ENCODE measurements at places on chromosomes 4 and X.

DNA sequence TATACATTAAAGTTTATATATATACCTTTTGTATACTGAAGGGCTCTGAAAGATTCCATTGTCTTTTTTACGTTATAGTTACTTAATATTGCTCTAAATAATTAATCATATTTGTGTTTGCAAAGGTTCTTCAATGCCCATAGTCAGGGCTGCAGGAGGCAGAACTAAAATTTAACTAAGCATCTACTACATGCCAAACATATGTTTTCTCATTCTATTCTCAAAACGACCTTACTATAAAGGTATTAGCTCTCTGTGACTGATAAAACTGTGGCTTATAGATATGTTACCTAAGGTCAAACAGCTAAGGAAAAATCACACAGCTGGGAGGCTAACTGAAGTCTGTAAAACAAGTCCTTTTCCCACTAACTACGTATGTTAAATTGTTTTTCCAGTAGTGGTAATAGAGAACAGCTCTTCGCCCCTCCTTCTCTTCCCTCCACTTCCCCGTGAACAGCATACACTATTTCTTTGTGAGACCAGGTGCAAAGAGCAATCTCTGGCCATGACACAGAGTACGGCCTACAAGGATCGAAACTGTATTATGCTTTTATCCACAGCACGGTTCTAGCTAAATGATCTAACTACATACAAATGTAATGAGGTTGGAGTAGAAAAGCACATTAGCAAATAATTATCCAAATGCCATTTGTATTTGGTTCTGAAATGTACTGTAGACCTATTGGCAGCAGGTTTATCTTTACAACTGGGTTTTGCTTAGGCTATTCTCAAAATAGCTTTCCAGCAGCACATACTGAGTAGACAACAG is 1.7 kb downstream of the CNOT6L start:
- no peak for DNase-seq

GRCh38 chr4:162803378-162803777 is 363.3 kb downstream of the NAF1 start:
- no peak for DNase-seq

DNA sequence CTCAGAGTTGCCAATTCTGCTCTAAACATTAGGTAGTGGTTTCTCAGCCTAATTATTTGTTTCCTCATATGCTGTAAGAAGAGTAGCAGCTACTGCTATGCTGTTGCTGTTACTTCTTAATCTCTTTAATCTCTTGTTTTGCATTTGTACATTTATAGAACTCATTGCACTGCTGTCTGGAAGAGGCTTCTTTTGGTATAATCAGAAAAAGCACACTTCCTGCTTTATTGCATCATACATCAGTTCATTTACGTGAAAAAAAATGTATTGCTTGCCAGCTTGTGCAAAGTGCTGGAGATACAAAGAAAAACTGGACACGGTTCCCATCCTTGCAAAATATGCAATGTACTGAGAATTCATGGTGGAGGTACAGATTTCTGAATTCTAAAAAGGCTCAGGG is 332.0 kb downstream of the GRXCR1 start:
- DNase-seq = no peak

DNA sequence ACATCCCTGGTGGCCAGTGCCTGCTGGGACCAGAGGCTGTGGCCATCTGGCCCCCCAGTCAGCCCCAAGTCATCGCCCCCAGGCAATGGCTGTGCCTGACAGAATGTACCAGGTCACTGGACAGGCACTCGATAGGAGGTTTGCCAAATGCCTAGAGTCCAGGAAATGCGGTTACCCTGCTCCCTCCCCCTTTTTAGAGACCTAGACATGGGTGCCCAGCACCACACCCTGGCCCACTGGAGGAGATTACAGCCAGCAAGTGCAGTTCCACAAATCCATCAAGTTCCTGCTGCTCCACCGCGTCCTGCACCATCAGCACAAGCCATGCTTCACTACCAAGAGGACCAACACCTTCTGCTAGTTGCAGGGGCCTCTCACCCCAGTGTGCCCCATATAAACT is 16.2 kb upstream of the ZFX start:
- DNase-seq = no peak

- no peak for DNase-seq
Measured at GRCh38 chr4:76712564-76712963, 185.4 kb downstream of the SOWAHB start.

GRCh38 chrX:110252711-110253110 is 65.2 kb downstream of the AMMECR1 start:
- no peak for DNase-seq

DNA sequence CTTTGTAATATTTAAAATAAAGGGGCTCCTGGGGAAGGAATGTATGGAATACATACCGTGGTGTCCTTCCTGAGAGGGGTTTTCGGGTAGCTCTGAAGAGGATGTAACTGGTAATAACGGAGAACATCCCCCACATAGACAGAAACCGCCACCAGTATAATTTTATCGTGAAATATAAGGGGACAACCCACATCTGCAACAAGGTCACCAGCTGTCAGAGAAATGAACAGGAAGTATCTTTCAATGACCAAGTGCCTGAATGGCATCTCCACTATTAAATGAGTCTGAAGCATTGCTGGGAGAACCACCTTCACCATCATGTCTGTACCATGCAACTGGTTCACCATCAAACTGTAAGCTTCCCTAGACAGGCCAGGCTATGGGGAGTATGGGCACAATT is 31.7 kb downstream of the RNF175 start:
- DNase-seq = no peak

DNA sequence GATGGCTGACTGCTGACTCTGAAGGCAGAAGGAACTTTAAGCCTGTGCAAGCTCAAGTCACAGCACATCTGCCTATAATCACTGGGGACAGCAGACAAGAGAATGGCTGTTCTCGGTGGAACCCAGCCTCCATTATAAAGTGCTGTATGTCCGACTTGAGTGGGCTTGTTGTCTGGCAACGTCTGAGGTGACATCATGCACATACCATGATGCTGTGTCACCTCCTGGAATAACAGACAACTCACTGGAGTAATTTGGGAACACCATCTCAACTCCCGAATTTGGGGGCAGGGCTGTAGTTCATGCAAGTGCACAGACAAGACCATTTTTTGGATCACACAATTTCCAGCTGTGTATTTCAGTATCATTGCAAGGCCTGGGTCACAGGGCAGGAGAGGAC is 59.8 kb upstream of the GPM6B start:
- no peak for DNase-seq

- no peak for DNase-seq
Measured at GRCh38 chr4:156779042-156779441, 192.6 kb downstream of the PDGFC start.

Data from activated T-cell treated with anti-CD3 and anti-CD28 coated beads, Interleukin-2, amount 50 U/mL, for 1 hour (primary cell).